EL (cell line): ENCODE measurements at places on chromosomes 4 and X.

GRCh38 chr4:188819233-188819632, 680.0 kb downstream of the TRIML1 start:
- no peak for DNase-seq

DNA sequence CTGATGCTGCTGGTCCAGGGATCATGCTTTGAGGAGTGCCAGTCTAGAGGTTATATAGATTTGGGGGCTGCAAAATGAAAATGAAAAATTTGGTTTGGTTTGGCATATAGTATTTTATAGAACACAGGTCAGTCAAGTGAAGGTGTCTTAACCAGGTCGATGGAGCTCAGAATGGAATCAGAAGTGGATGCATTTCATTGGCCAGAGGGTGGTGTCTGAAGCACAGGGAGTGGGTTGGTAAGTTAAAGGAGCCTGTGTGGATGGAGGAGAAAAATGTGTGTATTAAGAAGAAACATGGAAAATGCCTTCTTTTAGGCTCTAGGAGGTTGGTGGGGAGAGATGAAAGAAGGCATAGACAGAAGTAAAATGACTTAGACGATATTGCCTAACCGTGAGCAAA, 8.6 kb downstream of the GALNT7 start:
- no peak for DNase-seq

DNA sequence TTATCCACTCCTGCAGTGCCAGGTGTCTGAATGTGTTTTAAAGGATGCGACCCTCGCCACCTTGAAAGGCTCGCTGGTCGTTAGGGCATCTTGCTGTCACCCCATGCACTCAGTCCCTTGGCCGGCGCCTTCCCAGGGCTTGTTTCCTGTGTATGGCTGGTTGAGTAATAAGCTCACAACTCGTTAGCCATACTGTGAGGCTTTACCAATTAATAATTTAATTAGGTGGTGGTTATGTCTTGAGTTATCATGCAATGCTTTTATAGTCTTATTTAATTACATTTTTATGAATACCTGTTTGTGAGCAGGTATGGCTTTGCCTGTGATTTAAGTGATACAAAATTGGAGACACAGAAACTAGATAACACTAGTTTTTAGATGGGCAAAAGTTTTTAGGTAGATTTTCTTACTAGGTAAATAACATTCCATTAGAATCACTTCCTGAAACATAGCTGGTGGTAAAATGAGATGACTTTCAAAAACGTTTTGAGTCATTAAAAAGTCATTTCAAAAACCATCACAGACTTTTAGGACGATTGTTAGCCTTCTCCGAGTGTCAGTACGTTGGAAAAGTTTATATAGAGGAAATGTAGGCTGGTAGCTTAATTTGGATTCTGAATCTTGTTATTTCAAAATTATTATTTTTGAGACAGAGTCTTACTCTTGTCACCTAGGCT, 18.2 kb downstream of the PTTG2 start:
- peak; percentile 48 for DNase-seq

GRCh38 chr4:26420913-26421312, 69.4 kb downstream of the CCKAR start:
- DNase-seq: no peak

- no peak for DNase-seq
Observed at GRCh38 chr4:131603705-131604104, 1545.4 kb upstream of the PCDH10 start.

- no peak for DNase-seq
Observed at GRCh38 chr4:121236353-121237068, 72.4 kb upstream of the TNIP3 start.

DNA sequence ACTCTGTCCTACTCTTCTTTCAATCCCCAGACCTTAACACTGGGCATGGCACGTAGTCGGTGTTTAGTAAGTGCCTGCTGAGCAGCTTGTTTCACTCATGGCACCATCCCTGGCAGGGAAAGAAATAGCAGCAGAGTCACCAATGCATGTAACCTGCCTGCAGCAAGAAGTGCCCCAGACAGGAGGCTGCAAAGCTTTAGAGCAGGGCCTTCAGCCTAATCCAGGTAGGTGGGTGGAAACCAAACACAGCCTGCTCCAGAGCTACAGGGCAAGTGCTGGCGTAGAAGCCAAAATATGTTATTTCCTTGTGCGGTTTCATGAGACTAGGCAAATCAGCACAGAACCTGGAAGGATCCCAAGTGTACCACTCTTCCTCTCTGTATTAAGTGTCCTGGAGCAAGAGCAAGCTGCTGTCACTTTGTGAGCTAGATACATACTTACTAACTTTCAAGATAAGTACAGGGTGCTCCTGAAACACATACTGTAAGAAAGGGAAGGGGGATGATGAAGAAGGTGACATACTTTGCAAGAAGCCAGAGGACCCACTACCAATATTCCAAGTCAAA, 5.5 kb downstream of the PROM1 start:
- no peak for DNase-seq

- peak; percentile 40 for DNase-seq
Observed at GRCh38 chrX:66731398-66731797, 92.5 kb upstream of the EDA2R start.

DNA sequence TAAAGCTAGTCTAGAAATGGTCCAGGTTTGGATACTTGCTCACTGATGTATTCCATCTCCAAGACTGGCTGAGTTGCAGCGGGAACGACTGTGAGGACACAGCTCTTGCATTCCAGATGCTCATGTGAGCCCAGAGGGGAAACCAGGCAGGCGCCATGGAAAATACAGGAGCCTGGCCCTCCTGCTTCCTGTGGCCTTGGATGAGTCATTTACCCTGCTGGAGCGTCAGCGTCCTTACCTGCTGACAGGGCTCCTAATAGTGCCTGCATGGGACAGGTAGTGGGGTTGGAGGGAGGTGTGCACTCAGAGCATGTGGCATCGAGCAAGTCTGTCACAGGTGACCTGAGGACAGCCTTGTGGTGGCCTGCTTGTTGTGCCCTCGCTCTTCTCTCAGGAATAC, 69.4 kb downstream of the NSG1 start:
- DNase-seq: peak; percentile 17

- DNase-seq: peak; percentile 94
Observed at GRCh38 chr4:7890635-7891393, 48.8 kb downstream of the AFAP1 start.

GRCh38 chr4:139550724-139551429, 5.1 kb downstream of the SETD7 start:
- DNase-seq: no peak

DNA sequence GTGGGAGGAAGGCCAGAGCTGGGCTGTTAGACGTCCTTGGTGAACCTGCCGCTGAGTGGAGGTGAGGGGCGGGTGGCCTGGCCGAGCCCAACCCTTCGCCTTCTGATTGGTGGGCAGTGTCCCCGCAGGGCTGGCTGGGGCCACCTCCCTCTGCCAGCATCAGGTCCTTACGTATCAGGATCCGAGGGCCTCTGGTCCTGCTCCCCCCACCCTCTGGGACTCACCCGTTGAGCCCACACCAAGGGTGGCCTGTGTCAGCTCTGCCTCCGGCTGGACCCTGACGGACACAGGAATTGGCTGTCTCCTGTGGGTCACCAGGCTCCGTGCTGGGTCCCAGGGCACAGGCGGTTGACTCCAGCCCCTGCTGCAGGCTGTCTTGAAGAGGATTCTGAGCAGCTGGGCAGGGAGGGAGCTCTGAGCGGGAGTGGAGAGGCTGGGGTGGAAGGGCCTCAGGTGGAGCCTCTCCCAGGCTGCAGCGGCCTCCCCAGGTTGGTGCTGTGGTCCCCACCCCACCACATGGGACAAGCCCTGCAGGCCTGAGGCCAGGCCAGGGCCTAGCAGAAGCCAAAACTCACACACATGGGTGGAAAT, 58.4 kb upstream of the NKX1-1 start:
- DNase-seq: no peak

DNA sequence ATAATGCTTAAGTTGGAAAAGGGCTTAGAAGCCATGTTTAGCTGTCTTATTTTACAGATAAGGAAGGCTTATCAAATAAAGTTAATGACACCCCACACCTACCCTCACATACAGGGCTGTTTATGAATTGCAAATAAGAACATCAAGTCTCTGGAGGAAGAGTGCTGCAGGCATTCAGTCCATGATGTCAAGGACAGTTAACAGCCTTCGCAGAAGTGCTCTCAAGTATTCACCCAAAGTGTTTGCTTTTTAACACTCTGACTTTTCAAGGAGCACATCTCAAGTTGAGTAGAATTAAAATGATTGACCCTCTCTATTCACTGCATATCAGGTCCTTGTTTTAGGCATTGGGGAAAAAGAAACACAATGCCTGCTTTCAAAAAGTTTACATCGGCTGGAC, 328.7 kb downstream of the LDB2 start:
- DNase-seq: no peak

- no peak for DNase-seq
Observed at GRCh38 chr4:171793723-171794122, 19.5 kb upstream of the GALNTL6 start.

GRCh38 chrX:15579778-15580747, 20.7 kb downstream of the ACE2 start:
- no peak for DNase-seq

GRCh38 chr4:55742655-55743202, 76.9 kb upstream of the EXOC1L start:
- peak; percentile 25 for DNase-seq

- peak; percentile 9 for DNase-seq
Observed at GRCh38 chr4:20592663-20593062, 107.6 kb upstream of the PACRGL start.

DNA sequence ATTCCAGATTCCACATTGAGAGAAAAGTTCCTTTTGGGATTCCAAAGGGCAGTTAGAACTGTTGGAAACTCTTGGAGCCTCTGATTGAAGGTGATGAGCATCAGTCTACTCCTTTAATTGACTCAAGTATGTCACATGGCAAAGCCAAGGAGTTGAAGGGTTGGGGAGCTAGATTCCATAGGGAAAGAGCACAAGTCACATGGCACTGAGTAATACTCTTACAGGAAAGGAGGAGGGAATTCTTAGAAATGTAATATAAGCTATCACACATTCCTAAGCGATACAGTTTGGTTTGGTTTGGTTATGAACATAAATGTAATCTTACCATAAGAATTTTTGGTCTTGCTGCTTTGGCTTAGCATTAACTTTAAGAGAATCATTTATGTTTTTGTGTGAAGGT, 15.7 kb downstream of the SPCS3 start:
- DNase-seq: peak; percentile 63

DNA sequence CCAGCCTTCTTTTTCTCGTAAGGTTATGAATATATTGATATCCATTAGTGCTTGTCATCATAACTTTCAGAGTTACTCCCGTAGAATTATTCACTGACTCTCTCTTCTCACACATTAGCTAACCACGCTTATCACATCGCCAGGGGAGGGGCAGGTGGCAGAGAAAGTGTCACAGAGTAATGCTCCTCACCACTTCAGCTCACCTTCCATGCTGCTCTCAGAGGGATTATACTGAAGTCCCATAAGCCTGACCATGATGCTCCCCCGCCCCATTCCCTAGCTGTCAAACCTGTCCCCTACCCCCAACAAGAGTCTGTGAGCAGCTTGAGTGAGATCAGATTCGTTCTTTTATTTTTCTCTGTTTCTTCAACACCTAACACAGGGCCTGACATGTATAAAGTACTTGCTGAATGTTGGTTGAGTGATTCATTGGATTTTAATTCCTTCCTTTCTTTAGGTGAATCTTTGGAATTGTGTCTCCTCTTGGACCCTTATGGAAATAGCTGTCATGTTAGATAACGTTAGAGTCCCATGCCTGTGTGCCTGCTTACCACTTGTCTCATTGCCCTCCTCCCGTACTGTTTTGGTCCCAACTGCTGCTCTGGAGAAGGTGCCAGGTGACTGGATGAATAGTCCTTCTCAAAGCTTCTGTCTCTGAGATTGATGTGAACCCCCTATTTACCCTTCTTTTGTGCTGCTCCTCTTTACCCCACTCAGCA, 55.1 kb downstream of the RS1 start:
- no peak for DNase-seq

GRCh38 chrX:5672099-5672498, 556.6 kb downstream of the NLGN4X start:
- DNase-seq: no peak

- no peak for DNase-seq
Observed at GRCh38 chrX:27086237-27086636, 376.9 kb downstream of the PPP4R3C start.

- no peak for DNase-seq
Observed at GRCh38 chrX:26253526-26253925, 37.6 kb downstream of the MAGEB5 start.

- peak; percentile 3 for DNase-seq
Observed at GRCh38 chrX:85004255-85004654, 578 bp downstream of the APOOL start.

DNA sequence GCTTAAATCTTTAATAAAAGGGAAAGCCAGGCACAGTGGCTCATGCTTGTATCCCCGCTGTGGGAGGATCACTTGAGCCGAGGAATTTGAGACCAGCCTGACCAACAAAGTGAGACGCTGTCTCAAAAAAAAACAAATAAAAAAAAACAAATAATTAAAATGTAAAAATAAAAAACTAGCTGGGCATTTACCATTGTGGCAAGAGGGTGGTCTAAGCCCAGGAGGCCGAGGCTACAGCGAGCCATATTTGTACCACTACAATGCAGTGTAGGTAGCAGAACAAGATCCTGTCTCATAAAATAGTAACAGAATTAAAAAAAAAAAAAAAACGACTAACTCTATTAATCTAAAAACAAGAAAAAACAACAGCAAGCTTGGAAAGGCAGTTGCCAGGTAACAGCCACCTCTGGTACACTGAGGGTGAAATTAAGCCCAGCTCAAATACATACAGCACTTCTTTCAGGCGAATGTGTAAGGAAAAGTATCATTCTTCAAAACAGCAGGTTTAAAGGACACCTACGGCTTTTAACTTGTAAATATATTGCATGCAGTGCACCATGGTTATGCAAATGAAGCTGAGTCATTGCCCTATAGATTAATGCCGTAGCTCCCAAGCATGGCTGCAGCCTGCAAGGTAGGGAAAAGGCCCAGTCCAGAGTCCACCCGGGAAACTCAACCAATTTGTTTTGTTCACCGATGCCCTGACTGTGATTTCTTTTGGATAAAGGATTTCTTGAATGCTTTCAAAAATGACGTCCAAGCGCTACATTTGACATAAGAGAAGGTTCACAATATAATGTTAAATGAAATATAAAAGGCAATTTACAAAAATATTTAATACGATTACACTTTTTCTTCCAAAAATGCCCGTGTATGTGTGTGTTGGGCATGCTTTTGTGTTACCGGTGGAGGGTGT, 14.5 kb upstream of the TXLNG start:
- DNase-seq: peak; percentile 68

DNA sequence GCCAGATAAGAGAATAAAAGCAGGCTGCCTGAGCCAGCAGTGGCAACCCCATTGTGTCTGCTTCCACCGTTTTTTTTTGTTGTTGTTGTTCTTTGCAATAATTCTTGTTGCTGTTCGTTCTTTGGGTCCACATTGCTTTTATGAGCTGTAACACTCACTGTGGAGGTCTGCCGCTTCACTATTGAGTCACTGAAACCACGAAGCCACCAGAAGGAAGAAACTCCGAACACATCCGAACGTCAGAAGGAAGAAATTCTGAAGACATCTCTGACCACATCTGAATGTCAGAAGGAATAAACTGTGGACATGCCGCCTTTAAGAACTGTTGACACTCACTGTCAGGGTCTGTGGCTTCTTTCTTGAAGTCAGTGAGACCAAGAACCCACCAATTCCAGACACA, 110.5 kb downstream of the PCDH18 start:
- peak; percentile 34 for DNase-seq
